Suppressor macrophage treated with lipopolysaccharide for 1 hour (primary cell): ENCODE measurements at places on chromosomes 3 and 15.

- DNase-seq = no peak
These were observed 243.5 kb upstream of the TRIM42 start for GRCh38 chr3:140434261-140434905.

DNA sequence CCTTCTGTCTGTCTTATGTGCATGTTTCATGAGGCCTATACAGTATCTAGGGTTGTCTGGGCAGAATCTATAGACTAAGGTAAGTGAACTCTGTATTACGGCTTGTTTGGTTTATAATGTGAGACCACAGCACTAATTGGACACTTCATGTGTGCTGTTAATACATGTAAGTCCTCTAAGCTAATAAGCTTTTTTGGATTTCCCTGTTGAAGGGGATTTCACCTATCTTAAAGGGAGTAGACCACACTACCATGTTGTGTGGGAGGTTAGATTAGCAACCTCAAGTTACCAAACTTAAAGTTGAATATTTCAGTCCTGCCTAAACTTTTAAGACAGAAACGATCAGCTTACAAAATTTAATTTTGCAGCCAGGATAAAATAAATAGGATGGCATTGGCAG, 189.8 kb upstream of the GOLIM4 start:
- no peak for DNase-seq

GRCh38 chr15:36771826-36772225, 192.4 kb downstream of the CDIN1 start:
- no peak for DNase-seq

DNA sequence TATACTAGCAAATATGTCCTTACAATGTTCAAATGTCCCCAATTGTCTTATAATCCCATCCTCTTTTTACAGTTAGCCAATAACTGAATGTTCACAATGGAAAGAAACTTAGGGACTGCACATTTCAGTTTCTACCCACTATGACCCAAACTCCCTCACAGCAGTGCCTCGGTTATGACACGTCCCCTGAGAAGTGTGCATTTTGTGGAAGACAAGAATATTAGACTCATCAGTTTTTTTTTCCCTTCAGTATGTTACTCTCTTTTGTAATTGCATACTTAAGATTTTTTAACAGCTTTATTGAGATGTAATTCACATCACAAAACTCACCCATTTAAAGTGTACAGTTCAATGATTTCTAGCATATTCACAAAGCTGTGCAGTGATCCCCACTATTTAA, 64.8 kb downstream of the IGF2BP2 start:
- DNase-seq = peak; percentile 37

DNA sequence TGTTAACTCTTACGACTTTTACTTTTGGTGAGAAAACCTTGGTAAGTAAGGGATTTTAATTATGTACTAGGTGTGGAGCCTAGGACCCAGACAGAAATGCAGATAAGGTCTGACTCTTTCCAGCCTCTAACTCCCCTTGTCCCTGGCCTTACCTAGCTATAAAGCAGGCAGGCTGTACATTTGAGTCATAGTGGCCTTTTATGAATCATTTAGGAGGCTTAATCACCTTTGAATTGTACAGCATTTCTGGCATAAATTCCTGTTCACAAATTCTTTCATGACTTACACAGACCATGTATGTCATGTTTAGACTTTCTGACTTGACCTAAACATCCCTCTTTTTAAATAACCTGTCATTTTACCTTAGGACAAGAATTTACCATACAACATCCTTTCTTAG, 47.4 kb downstream of the CHCHD4 start:
- DNase-seq = peak; percentile 5

DNA sequence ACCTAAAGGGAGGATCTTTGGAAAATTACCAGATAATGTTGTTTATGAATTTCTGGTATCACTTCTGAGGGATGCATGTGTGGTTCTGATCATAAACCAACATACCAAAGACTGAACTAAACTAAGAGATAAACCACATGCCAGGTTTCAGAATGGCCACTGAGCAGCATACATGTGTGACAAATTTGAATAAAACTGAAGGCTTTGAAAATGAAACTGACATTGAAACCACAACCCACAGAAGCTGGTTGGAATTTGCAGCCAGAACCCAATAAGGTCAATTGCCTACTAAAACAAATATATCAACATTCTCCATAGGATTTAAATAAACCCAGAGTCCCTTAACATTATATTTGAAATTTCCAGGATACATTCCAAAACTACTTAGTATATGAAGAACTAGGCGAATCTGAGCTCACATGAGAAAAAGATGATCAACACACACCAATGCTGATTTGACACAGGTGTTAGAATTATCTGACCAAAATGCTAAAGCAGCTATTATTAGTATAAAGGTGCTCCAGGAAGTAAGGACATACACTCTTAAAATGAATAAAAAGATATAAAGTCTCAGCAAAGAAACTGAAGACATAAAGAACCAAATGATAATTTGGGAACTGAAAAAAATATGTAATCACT, 125.0 kb downstream of the ZNF280D start:
- no peak for DNase-seq

DNA sequence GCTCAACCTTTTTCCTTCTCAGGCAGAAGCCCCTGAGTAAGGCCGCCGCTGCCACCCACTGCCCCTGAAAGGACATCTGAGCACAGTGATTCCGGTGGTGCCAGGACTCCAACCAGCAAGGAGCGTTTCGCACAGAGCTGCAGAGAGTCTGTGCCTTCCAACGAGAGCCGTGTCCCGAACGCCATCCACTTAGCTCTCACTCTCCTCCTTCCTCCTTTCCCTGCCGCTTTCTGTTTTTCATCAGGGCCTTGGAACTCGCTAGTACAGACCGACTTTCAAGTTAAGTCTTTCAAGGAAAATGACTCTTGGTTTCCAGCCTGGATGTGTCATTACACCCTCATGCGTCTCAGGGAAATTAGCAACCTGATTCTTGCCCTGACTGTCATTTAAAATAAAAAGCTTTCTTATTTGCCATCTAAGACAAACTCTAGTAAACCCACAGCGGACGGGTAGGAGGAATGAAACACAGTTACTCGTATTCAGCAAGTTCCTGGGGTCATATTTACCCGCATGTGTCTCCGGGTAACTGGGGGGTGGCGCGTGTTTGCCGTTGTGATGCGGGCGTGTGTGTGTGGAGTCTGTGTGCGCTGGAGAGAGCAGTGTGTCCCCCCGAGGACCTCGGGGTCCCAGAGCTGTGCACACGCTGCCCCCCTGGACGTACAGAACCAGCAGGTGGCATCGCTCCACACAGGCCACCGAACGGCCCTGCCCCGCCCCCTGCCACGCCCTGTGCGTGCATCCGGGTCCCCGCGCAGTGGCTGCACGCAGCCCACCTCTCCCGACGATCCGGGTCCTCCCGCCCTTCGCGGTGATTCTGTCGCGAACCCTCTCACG, 30.4 kb upstream of the ALDH1A3 start:
- DNase-seq = peak; percentile 50

DNA sequence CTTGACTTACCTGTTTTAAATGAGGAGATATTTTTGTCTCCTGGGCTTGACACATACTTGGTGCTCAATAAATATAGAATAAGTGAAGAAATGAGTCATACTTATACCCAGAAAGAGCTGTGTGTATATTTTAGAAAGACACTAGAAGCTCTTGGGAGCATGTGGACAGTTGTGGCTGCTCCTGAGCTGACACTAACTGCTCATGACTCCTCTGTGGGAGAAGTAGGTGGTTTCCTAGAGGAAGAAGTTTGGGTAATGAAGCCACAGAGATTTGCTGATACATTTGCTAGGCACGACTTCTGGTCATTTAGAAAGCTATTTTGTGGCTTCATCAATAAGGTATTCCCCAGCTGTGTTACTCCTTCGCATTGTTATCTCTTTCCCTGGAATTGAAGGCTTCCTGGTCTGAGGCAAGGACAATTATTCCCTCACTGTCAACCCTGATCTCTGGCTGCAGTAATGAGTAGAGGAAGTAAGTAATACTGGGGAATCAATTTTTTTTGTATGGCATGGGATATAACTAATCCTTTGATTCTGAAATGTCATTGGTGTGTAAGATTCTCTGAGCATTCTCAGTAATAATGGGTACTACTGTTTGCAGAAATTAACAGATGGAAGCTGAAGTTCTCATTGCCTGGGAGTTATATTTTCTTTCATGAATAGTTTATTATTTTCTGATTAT, 79.6 kb upstream of the DCBLD2 start:
- peak; percentile 59 for DNase-seq

- no peak for DNase-seq
These were observed 60.0 kb upstream of the DCBLD2 start for GRCh38 chr3:98961161-98962155.

DNA sequence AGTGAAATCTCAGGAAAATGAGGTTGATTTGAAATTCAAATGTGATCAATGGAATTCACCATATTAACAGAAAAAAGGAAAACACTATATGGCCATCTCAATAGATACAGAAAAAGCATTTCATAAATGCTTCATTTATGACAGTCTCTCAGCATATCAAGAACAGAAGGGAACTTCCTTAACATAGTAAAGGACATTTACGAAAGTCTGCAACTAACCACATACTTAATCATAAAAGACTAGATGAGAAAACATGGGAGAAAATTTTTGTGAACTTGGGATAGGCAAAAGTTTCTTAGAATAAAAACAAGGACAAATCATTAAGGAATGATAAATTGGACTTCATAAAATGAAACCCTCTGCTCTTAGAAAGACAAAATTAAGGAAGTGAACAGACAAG, 24.7 kb upstream of the TIPARP start:
- DNase-seq = peak; percentile 55

DNA sequence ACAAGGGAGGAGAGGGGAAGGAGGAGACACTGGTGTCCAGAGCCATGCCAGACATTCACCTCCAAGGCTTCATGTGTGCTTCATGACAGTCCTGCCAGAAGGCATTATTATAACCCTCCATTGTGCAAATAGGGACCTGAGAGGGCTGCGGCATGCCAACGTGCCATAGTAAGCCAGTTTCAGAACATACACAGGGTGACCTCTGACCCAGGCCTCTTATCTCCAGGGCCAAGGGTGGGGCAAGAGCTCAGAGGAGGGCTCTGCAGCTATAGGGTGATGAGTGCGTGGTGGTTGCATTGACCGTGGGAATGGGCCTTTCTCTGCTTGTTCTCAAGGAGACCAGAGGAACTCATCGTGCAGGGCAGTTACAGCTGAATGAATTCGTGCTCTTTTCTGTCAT, 9.7 kb upstream of the ACSBG1 start:
- DNase-seq = no peak

DNA sequence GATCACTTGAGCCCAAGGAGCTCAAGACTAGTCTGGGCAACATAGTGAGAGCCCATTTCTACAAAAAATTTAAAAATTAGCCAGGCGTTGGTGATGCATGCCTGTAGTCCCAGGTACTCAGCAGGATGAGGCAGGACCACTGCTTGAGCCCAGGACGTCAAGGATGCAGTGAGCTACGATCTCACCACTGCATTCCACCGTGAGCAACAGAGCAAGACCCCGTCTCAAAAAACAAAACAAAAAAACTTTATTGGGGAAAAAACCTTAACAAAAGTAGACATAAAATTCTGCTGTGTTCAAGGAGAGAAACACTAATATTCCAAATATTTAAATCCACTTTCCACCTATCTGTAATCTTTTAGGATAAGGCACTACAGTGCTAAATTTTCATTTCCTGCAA, 20.8 kb downstream of the SETD2 start:
- no peak for DNase-seq

- no peak for DNase-seq
These were observed 570.4 kb upstream of the TGFBR2 start for GRCh38 chr3:30035935-30036567.

GRCh38 chr3:42300778-42301177, 34.8 kb upstream of the CCK start:
- DNase-seq = no peak

DNA sequence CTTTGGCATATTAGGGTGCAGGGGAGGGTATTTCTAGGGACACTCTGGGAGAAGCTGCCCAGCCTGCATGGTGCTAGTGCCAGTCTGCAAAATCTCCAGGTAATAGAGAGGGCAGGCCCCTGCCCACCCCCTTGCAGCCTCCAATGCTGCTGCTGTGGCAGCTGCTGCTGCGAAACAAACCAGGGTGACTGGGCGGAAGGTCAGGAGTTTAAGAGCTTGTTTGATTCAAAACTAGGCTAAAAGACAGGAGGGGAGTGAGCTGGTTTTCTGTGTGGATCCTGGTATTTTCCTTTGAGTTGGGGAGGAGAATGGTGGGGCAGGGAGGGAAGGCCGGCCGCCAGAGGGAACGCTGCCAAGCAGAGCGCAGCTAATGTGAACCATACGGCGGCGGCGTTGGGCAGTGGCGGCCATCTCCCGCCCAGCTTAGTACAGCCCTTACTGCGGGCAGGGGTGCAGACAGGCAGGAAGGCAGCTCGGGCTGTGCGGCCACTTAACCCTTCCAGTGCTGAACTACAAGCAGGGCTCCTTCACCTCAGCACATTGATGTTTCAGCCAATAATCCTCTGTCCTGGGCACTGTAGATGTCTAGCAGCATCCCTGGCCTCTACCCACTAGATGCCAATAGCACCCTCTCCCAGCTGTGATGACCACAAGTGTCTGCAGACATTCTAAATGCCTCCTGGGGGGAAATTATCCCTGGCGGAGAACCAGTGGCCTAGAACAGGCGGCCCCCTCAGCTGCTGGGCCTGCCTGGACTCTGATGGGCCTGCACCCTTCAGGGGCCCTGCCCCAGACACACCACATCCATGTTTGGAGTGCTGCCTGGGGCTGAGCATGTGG, 125.7 kb downstream of the EEFSEC start:
- DNase-seq = no peak

GRCh38 chr15:48723969-48724368, 78.5 kb upstream of the FBN1 start:
- no peak for DNase-seq

DNA sequence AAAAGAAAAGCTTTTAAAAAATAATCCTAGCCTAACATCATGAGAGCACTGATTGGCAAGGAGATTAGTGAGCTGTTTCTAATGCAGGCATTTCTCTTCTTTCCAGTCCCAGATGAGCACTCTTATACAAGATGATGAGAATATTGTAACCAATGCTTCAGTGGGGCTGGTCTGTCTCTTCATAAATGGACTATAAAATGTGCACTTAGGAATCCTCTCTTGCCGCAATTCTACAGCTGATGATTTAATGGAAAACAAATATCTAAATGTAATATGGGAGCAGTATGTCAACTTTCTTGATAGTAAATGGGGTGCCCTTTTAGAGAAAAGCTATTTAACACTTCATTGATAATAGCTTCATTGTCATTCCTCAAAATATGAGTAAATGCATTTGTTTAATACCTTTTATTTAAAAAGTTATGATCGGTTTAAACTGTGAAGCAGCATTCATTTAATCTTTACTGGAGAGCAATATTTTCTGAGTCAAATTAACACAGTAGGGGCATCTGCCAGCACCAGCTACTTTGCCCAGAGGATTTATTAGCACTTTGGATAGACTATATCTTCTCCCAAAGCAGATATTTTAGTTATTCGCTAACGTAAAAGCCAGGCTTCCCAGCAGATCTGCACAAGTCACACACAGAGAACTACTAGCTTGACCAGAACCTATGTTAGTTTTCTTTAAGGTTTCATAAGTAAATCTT, 985.9 kb downstream of the DIPK2A start:
- no peak for DNase-seq

DNA sequence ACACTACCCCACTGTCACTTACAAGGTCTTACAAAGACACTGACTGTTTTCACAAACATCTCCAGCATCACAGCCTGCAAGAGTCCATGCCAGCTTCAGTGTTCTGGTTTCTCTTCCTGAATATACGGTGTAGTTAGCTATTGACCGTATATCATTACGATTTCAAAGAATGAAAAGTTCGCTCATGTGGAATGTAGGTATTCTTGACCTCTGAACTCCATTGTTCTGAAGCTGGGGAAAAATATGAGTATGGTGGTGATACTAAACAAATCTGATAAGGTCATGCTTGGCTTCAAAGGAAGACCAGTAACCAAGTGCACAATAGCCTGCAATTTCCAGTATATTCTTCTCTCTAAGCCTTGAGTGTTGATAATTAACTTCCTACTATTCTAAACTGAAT, 315.7 kb upstream of the WNT5A start:
- DNase-seq = no peak
